ENCODE measurements at places on chromosomes 7 and 10.

DNA sequence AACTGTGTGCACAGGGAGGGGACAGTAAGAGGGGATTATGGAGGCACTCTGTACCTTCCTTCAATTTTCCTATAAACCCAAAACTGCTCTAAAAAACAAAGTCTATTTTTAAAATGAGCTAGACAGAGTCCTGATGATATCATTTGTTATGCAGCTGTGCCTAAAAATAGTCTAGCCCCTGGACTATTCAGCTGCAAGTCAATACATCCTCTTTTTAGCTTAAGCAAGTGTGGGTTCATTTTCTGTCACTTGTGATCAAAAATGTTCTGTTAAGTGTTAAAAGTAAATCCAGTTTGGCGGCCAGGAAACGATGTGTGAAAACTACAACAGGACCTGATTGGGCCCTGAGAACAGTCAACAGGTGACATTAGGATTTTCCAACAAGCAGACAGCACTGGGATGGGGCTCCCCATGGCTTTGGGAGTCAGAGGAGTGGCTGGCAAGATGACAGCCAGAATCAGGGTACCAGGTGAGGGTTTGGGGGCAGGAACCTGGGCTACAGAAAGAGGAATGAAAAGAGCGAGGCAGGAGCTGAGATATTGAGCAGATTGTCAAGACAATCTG lies 33.9 kb downstream of the FAM107B start:
- no peak for DNase-seq

GRCh38 chr7:33400214-33400538 lies 270.8 kb downstream of the BBS9 start:
- DNase-seq = no peak

- no peak for DNase-seq
These were observed 21.1 kb upstream of the UNCX start for GRCh38 chr7:1211611-1212010.

DNA sequence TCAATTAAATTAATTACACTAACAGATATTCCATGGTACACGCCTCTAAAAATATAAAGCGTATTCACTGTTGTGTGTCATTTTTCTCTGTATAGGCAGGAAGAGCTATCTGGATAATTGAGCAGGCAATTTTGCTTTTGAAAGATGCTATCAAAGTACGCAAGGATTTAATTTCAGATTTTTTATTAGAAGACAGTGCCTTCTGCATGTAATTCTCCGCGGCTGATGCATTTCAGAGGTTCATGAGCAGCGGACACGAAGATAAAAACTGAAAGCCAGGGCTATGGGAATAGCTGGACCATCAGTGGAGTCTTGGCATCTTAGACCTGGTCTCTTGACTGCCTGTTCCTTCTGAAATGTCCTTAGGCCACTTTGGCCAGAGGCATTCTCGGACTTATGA lies 35.7 kb upstream of the SDK1 start:
- no peak for DNase-seq

DNA sequence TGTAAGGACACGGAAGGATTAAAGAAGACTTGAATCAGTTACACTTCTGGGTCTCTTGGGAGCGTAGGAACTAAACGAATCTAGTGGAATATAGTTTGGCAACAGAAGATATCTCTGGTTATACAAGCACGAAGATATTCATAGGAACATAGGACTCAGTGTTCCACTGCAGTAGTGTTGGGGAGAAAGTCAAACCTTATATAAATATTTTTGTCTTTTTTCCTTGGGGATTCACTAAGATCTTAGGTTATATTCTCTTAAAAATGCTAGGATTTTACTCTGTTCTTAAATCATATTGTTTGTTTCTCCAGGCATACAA lies 21.4 kb downstream of the PRKAR2B start:
- no peak for DNase-seq

DNA sequence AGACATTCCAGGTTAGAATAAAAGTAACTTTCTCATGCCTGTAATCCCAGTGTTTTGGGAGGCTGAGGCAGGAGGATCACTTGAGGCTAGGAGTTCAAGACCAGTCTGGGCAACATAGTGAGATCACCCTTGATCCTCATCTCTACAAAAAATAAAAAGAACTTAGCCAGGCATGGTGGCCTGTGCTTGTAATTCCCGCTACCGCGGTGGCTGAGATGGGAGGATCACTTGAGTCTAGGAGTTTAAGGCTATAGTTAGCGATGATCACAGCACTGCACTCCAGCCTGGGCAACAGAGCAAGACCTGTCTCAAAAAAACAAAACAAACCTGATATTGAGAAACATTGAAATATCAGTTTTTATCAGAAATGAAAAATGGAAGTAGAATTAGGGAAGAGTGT lies 4.6 kb downstream of the TET1 start:
- no peak for DNase-seq

DNA sequence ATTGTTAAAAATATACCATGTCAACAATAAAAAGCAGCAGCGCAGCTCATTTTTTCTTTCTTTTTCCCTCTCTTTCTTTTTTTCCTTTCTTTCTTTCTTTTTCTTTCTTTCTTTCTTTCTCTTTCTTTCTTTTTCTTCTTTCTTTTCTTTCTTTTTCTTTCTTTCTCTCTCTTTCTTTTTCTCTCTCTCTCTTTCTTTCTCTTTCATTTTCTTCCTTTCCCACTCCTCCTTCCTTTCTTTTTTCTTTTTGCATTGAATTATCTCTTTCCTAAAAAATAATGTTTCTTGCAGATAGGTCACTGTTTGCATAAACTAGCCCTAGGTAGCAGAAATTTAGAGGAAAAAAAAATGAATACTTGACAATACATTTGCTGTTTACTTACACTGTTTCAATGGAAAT lies 755.1 kb upstream of the COBL start:
- DNase-seq = no peak

DNA sequence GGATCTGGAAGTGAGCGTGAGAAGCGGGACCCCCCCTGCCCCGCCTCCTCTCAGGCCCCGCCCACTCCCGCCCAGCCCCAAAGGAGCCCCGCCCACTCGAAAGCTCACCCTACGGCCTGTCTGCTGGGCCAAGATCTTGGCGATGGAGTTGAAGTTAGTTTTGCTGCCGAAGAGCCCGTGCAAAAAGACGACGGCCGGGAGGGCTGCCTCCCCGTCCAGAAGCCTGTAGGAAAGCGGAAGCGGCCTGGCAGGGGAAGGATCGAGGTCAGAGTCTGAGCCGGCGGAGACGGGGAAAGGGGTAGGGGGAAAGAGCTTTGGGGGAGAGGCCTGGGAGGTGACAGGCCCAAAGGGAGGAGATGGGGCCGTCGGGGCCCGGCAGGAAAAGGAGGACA lies 386 bp downstream of the ABHD11 start:
- peak; percentile 79 for DNase-seq

- no peak for DNase-seq
These were observed 210.3 kb upstream of the GPR26 start for GRCh38 chr10:123455861-123456260.

GRCh38 chr10:71661060-71661622 lies 58.4 kb downstream of the C10orf105 start:
- no peak for DNase-seq

- DNase-seq = peak; percentile 28
These were observed 304.2 kb downstream of the RPS24 start for GRCh38 chr10:78337646-78338391.

- DNase-seq = peak; percentile 62
These were observed 11.4 kb downstream of the ATG9B start for GRCh38 chr7:151012911-151013347.

GRCh38 chr7:142774826-142775225 lies 4.1 kb downstream of the PRSS2 start:
- DNase-seq = peak; percentile 50

- no peak for DNase-seq
These were observed 9.2 kb downstream of the DNA2 start for GRCh38 chr10:68462536-68462935.

- DNase-seq = no peak
These were observed 72.6 kb downstream of the INPP5A start for GRCh38 chr10:132610071-132610701.

DNA sequence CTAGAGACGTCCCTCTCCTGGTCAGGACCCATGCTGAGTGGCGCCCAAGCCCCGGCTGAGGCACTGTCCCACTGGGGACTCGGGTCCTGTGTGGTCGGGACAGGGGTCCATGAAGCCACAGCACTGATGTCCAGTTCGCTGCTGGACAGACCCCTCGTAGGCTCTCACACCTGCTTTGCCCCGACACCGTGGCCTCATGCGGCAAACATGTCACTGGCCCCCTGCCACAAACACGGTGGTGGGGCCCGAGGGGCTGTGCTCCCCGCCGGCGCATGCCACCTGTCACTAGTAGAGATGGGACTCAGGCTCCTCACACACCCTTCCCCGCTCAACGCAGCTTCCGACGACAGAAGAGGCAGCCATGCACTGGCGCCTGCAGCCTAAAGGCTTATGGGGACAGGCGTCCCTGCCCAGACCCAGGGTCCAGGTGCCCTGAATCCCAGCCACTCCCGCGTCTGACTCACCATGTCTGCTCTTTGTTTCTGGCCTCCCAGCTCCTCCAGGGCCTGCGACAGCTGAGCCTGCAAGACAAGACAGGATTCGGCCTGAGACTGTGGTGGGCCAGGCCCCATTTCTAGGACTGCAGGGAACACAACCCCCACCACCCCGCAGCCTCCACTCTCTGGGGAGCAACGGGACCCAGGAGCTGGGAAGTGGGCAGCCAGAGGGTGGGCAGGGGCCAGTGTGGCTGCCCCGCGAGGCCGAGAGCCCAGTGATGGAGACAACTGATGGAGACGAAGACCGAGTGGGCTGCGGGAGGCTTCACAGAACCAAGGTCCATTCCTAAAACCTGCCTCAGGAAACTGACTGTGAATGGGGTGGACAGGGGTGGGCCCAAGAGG lies 230.9 kb downstream of the MAD1L1 start:
- no peak for DNase-seq

GRCh38 chr10:27611744-27612550 lies 107.8 kb downstream of the RAB18 start:
- DNase-seq = no peak

GRCh38 chr7:38127216-38128207 lies 50.5 kb upstream of the STARD3NL start:
- no peak for DNase-seq

- DNase-seq = peak; percentile 74
These were observed 82.6 kb downstream of the PIP4K2A start for GRCh38 chr10:22631646-22632278.

DNA sequence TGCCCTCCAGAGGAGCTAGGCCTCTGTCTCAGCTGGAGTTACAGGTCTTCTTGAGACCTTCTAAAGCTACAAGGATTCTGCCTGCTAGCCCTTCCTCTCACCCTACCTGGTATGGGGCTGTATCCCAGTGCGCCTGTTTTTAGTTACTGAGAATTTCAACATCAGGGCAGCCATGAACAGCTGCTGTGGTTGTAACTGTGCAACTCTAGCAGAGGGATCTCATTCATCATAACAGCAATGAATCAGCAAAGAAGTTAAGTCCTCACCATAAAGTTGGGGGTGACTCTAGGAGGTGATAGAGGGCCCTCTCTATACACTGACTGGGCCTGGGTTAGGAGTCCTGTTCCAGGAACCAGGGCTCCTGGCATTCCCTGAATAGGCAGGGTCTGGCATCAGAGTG lies 14.0 kb upstream of the CDH23 start:
- no peak for DNase-seq

- DNase-seq = peak; percentile 38
These were observed 112.4 kb upstream of the YAE1 start for GRCh38 chr7:39453743-39454355.

DNA sequence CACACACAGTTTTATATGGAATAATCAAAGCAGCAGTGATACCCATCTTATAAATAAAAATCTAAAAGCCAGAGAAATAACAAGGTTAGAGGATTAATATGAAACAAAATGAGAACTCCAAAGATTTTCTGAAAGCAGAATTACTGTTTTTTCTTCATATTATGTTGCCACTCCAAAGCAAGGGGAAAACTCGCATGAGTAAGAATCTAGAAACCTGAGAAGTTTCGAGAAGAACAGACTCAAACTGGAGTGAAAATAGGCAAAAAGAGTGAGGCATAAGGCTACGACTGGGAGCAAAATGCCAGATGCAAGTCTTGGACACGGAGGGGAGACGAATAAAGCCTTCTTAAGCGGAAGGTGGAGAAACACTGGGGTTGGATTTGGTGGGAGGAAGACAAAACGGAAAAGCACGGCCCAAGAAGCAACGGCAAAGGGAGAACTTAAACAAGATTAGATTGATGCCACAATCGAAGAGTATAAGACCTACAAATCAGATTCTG lies 923 bp downstream of the TNPO3 start:
- no peak for DNase-seq

GRCh38 chr7:27095050-27095896 lies 527 bp downstream of the HOXA1 start:
- no peak for DNase-seq

GRCh38 chr7:72391821-72392377 lies 20.2 kb downstream of the CALN1 start:
- DNase-seq = no peak

GRCh38 chr7:47303695-47304453 lies 278.0 kb downstream of the TNS3 start:
- DNase-seq = no peak

DNA sequence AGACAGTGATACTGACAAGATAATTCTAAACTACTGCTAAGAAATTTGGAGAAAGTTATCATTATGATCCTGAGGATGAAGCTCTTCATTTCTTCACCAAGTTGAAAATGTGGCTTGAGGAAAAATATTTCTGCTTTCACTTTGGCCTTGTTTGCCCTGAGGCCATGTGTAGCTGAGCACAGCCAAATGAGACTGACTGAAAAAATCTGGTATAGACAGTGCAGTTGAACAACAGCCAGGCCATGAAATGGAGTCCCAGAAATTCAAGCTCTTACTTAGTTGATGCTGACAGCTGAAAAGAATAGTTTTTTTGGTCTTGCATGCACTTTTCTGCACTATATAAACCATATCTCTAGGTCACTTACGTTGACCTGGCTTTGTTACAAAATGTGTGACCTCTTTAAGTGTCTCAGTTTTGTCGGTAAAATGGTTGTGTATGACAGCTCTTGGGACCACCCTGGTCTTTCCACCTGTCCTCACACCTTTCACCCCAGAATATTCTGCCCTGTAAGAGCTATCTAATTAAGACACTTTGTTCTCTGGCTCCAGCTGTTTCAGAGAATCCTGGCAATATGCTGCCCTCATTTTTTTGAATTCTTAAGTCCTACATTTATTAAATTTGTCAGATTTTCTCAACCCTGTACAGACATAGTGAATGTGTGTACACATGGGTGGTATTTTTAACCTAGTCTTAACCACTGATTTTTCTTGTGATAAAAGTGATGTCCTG lies 91.3 kb downstream of the CD36 start:
- peak; percentile 32 for DNase-seq

GRCh38 chr7:28442540-28443420 lies 30.5 kb downstream of the CREB5 start:
- no peak for DNase-seq

GRCh38 chr10:78820007-78820362 lies 248.8 kb upstream of the ZMIZ1 start:
- no peak for DNase-seq
